ENCODE measurements at places on chromosomes 6 and 20.
A peak's percentile ranks its signal among the peaks of the same experiment; 100 is the strongest.

DNA sequence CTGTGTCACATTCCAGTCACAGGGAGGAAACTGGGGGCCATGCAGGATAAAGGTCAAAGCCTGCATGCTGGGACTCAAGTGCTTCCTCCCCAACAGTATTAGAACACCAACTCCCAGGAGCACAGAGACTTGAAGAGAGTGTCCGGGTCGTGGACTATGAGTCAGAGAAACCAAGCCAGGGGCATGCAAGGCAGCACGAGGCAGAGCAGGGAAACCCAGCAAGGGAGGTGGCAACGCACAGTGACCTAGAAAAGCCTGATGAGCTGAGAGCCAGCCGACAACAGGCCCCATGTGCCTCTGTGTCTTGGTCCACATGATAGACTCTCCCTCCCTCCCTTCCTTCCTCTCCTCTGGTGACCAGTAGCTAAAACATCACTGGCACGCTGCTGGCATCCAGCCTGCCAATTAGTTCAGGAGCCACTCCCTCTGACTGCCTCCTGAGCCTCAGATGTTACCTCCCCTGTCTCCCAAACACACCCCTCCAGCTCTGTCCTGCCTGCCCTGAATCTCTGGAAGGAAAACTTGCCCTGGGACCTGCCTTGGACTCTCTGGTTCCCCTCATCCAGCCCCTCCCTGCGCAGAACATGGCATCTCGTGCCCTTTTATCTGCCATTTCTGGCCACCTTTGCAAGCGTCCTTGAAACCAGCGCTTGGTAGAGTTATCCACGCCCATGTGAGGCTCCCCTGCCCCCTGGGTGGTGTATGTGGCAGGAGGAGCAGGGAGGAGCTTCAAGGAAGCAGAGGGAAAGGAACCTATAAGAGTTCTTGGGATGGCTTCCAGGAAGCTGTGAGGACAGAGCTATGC is 16.2 kb upstream of the RNF39 start:
- no peak for DNase-seq

DNA sequence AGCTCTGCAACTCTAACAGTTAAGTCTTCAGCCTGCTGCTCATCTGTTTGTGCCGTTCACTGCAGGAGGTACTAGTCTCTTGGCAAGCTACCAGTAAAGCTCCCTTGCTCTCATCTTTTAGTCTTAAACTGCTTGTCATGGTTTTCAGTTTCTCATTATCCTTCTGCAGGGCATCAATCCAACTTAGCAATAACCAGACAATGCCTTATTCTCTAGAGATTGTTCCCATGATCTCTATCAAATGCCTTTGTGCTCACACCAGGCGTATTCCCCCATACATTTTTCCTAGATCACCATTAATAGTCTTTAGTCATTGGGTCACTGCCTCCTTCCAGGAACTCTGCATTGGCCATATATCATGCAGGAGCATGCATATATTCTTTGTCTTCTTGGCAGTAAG is 171.3 kb downstream of the GRM1 start:
- no peak for DNase-seq

DNA sequence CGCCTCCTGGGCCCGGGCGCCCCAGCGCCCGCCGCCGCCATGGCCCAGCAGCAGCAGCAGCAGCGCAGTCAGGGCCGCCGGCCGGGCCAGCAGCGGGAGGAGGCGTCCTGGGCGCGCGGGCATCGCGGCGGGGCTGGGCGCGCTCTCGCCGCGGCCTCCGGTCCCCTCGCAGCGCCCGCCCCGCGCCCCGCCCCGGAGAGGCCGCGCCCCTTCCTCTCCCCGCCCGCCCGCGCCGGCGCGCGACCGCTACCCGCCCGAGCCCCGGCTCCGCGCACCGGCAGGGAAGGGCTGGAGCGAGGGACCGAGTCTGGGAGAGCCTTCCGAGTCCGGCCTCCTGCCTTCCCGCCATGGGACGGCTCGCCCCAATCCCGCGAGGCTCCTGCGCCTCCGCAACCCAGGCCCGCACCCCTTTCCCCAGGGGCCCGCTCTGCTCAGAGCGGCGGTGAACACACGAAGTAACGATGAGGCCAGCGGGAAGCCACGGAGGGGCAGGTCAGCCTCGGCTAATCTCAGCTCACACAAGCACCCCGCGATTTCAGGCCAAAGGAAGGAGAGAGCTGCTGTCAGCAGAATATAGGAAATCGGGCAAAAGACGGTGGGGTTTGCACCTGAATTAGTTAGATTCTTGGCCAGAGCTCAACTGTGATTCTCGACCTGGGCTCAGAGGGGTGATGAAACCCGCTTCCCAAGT is at the start of gene TXNDC5:
TXNDC5 (minus strand) TSS at position 135 of the 691 bp plus-strand sequence; CDS start at position 123, 12 bp downstream.
- peak; percentile 84 for DNase-seq

DNA sequence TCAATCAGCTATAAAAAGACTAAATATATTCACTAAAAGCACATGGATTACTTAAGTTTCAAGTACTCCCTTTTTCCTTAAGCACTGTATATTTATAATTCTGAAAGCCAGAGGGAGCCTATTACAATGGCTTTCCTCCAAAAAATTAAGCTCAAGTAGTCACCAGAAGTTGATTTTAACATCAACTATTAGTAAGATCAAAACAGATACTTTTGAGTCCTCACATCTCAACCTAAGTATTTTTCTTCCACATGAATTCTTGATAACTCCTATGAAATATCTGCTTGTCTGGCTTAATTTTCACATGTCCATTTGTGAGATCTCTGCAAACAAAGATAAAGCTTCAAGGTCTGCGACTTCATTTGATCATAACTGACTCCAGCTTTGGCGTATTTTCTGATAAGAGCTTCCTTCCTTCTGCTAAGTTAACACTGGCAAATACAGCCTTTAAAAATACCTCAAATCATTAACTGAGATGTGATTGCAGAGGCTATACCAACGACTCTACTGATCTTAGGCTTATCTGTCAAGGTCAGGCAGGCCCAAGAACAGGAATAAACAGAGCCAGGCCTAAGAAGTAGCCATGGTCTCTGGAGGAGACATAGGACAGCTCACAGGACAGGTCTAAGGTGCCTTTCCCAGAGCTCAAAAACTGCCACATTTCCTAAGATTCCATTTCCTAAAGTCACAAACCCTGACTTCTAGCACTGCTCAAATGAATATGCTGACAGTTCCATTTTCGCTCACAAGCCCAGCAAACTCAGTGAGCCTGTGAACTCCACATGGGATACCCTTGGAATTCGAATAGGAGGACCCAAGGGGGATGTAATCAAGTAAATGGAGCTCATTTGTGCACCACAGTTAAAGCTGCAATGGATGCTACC is 10.0 kb downstream of the SNX5 start:
- no peak for DNase-seq

DNA sequence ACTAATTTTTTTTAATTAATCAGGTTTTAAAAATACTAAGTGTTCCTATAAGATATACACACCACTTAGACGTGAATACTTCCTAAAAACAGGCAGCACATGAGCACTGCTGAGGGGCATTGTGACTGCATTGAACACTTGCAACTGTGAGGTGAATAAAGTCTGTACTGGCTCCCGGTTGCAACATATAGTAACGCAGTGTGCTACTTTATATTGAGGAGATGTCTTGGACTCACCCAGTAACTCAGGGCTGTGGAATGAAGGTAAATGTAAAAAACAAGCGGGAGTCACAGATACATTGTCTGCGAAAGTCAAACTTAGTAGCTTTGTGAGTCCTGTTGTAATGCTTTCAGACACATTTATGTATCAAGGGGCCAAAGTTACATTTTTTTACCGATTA is 17.0 kb upstream of the HLA-A start:
- DNase-seq = no peak

- DNase-seq = no peak
Observed at GRCh38 chr6:166430269-166430668, 47.5 kb upstream of the MPC1 start.

GRCh38 chr6:170102038-170102437 is 188.8 kb downstream of the DLL1 start:
- no peak for DNase-seq

- no peak for DNase-seq
Observed at GRCh38 chr20:20370094-20370575, 2.2 kb downstream of the INSM1 start.

- DNase-seq = no peak
Observed at GRCh38 chr6:132219901-132220300, 181.4 kb downstream of the MOXD1 start.

- peak; percentile 84 for DNase-seq
Observed at GRCh38 chr20:45311589-45312211, 3.6 kb upstream of the MATN4 start.

- peak; percentile 75 for DNase-seq
Observed at GRCh38 chr20:57654363-57654997, 34.3 kb upstream of the ZBP1 start.

GRCh38 chr6:150876598-150876997 is 11.1 kb downstream of the MTHFD1L start:
- no peak for DNase-seq

- DNase-seq = no peak
Observed at GRCh38 chr6:168163096-168163731, 84.2 kb upstream of the FRMD1 start.

DNA sequence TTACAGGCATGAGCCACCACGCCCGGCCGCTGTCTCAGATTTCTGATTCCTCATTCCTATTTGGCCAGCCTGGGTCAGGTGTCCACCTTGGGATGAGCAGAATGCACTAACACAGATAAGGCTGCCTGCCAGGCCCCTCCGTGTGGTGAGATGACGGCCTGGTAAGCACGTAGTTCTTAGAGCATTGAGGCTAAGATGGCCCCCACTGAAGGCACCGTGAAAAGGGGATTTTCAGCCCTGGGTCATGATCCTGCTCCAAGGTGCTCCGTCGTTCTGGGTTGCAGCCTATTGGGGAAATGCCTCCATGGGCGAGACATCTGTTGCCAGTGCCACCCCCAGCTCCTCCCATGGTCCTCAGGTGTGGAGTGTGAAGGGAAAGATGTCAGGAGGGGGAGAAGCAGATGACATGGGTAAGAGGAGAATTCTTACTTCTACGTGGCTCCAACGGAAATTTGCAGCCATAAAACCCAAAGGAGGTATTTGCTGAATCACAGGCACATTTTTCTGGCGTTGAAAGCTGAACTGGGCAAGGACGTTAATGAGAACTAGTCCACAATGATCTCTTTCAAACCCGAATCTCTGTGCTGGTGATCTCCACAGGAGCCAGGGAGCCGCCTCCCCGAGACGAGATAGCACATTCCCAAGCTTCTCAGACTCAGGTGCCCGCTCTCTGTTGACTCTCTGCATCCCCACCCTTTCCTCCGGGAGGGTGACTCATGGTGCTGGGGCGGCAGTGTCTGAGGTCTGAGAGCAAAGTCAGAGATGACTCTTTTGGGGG is 34.0 kb upstream of the BMP6 start:
- DNase-seq = peak; percentile 30

DNA sequence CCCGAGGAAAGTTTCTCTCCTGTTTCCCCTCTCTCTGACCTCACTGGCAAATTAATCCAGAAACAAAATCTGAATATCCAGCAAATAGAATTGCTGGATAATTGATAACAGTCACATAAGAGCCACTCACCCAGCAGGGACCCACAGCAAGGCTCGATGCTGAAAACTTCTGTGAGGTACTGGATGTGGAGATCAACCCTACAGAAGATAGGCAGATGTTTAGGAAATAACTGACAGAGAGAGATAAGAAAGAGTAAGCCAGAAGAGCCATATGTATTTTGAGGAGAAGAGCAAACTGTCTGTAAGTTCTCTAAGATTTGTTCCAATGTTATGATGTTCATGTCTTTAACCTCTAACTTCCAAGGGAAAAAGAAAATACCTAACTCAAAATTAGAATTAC is 59.7 kb downstream of the PKHD1 start:
- DNase-seq = no peak

DNA sequence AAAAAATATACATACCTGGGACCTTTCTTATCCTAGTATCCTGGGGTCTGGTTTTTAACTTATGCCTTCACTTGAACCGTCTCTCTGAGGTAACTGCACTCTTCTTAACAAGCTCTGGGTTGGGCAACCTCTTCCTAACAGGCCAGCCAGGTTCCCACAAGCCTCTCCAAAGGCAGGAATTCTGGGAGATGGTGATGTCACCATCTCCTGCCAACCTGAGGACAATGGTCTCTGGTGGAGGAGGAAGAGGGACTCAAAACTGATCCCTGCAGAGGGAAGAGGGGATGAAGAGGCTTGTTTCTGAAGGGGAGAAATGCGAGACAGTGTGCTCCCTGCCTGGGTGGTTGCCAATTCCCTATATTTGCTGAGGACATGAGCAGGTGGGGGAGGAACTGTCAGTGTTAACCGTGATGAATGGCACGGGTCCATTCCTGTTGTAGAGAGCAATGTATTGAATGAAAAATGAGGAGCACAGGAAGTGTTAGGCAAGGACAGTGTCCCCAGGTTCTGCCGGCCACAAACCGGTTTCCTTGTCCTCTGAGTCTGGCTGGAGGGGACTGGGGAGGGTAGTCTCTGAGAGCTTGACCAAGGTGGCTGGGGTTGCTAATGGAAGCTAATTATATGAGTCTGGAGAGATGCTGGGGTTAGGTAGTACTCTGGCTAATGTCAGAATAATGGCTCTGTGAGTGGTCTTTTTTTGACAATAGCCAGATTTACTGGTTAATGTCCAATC is 95.5 kb downstream of the KCNB1 start:
- DNase-seq = no peak

DNA sequence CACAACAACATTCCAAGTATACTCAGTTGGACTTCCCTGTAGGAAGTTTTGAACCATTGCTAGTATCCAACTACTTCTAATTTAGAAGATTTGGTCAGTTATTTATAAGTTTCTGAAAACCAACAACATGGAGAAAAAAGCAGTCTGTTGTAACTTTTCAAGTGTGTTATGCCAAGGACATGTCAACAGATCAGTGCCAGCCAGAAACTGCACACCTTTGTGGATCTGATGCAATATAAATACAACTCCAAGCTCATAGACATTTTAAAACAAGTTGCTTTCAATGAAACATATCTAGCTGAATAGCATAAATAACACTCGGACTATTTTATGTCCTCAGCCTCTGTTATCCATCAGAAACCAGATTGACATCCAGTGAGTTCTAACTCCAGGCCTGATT is 58.3 kb upstream of the CARMIL1 start:
- DNase-seq = no peak

DNA sequence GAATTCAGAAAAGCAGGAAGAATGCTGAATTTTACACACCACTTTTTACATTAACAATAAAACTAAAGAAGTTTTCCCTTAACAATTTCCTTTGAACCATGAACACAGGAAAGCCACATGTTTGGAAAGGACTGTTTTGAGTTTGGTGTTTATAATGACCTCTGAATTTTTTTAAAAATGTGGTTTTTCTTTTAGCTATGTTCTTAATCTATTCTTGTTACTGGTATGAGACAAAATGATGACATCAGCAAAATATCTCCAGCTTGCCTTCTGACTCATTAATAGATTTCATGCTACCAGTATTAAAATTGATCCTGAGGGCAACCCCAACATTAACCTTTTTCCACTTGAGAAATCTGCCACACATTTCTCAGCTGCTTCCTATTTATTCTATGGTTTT is 217.5 kb upstream of the THEMIS start:
- DNase-seq = no peak

DNA sequence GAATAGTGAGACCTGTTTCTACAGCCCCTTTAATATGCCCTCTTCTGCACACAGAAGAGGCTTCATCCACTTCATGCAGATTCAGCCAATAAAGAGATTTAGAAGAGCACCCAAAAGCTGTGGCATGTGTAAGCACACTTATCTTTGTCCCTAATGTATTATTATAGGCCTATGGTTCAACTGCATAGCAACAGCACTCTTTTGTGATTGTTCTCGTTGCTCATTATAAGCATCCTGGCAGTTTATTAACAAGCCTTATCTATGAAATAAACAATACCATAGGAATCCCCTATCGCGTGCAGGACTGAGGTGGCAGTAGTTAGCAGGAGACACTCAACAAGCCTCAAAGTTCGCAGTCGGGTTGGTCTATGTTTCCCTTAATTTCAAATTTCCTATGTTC is 138.5 kb upstream of the BEND6 start:
- no peak for DNase-seq

- DNase-seq = peak; percentile 32
Observed at GRCh38 chr20:8361006-8361652, 229.1 kb downstream of the PLCB1 start.
